ENCODE measurements at places on chromosomes 5 and 9.
A peak's percentile ranks its signal among the peaks of the same experiment; 100 is the strongest.

DNA sequence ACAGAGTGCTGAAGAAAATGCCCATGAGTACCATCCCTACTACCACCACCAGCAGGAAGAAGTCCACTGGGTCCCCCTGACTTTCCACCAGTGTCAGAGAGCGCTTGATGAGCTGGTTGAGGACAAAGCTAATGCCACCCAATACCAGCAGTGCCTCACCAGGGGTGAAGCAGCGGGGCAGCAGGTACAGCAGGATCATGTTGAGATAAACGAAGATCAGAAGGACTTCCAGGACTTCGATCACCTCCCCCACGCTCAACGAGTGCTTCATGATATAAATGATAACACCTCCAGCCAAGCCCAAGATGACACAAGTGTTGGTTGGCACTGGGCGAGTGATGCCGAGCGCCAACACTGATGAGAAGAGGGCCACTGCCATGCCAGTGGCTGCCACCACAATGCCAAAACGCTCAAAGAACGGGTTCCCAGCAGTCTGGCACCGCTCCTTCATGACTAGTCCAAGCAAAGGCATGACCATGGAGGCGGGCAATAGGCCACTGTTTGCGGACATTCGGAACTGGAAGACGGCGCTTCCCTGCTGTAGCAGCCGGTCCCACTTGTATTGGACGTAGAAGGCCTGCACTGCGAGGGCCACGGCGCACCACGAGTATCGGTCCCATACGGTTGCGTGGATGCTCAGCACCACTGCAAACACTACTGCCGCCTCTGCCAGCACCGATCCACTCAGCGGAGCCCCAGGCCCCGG lies 679 bp downstream of the DOLK start:
- DNase-seq: no peak

DNA sequence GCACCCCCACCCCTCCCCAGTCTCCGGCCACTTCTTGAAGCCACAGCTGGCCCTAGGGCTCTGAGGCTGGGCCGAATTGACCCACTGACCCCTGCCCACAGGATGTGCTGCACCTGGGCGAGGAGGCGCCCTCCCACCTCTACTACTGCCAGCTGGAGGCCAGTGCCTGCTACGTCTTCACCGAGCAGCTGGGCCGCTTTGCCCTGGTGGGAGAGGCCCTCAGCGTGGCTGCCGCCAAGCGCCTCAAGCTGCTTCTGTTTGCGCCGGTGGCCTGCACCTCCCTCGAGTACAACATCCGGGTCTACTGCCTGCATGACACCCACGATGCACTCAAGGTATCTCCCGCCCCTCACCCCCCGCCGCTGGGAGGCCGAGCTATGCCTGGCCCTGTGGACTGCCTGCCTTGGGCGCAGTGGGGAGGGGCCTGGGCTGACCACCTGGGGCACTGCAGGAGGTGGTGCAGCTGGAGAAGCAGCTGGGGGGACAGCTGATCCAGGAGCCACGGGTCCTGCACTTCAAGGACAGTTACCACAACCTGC lies 21.3 kb downstream of the HK3 start:
- peak; percentile 29 for DNase-seq

GRCh38 chr9:5536684-5537083 lies 26.4 kb downstream of the PDCD1LG2 start:
- no peak for DNase-seq

DNA sequence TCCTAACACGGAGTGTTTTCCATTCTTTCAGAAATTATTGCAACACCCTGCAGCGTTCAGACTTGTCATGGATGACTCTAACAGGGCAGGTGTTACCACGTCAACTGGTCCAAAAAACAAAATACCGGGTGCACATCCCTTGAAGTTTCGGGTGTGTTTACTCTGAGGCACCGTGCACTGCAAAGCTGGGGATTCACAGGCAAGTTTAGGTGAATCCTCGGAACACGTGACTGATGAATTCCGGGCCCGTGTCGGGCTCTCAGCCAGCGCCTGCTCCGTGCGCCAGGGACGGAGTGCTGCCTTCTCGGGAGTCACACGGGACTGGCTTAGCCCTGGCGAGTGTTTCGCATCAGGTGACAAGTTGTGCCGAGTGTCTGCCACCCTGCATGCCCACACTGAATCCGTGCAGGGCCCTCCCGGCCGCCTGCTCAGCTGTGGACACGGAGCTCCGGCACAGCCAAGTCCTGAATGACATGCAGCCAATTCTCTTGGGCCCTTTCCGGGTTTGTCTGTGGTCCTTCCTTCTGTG lies 66.0 kb upstream of the IRX4 start:
- no peak for DNase-seq

Measured in NCI-H1417 treated with DMSO at 0.1 percent for 48 hours (cell line).